ENCODE measurements at places on chromosomes 13 and 19.

- no peak for DNase-seq
These were observed 13.3 kb upstream of the LAIR2 start for GRCh38 chr19:54489341-54489740.

DNA sequence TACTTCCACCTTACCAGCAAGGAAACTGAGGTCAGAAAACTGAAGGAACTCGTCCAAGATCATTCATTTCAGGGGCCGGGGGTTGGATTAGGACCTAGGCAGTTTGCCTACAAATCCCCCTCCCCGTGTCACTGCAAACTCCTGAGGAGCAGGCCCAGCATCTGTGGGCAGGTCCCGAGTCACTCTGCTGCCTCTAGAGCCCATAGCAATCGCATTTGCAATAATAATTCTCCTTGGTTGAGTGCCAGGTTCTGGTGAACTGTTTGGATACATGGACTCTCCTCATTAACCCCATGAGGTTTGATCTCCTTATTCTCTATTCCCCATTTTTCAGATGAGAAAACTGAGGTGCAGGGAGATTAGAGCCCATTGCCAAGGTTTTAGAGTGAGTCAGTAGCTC, 903 bp downstream of the PIN1 start:
- DNase-seq, result peak; percentile 52

- DNase-seq, result no peak
These were observed 403.3 kb upstream of the ATXN8OS start for GRCh38 chr13:69704311-69704710.

- peak; percentile 13 for DNase-seq
These were observed 24.0 kb downstream of the SLC8A2 start for GRCh38 chr19:47447470-47448359.

GRCh38 chr13:59891053-59891452, 272.7 kb downstream of the DIAPH3 start:
- DNase-seq, result no peak

GRCh38 chr13:88112526-88112925, 441.4 kb downstream of the SLITRK5 start:
- no peak for DNase-seq

DNA sequence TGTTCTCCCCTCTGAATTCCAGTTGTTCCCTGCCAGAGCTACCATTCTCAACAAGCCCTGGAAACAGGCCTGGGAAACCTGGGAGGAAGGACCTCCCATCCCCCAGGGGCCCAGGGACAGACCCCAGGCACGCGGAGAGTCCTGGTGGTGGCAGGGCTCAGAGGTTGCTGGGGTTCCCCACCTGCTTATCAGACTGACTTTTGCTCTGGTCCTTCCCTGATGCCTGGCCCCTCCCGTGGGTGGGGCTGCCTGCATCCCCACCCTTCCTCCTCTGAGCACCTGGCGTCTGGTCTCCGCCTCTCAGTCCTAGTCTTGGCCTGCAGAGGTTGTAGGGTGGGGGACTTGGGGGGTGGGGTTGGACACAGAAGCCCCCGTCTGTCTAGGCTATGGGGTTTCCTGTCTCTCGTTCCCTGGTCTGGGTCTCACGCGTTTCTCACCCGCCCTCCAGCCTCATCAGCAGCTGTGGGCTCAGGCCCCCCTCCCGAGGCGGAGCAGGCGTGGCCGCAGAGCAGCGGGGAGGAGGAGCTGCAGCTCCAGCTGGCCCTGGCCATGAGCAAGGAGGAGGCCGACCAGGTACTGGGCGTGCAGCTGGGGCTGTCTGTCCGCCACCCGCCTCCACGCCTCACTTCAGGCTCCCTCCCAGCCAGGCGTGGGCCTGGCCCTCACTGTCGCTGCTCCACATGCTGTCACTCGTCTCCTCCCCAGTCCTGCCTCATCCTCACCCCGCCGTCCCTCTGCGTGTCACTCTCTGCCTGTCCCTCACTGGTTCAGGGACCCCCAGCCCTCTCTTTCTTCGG, 13.6 kb downstream of the EPN1 start:
- DNase-seq, result no peak

DNA sequence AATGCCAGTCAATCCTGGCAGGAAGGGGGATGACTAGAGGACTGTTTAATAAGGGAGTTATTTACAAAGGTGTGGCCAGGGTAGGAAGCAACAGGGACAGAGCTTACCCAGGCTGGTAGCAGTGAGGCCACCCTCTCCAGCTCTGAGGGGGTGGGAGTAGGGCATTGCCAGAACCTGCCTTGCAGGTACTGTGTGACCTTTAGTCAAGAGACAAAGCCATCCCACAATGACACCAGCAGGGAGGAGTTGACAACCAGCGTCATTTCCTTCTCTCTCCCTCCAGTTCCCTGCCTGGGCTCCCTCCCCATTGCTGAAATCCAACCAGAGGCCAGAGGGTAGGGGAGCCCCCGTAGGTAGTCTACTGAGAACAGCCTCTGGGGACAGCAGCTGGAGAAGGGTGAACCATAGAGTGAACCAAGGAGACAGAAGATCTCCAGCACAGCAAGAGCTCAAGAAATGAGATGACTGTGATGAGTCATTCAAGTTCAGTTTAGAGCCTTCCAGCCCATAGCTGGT, 33.3 kb upstream of the SPATA13 start:
- no peak for DNase-seq

DNA sequence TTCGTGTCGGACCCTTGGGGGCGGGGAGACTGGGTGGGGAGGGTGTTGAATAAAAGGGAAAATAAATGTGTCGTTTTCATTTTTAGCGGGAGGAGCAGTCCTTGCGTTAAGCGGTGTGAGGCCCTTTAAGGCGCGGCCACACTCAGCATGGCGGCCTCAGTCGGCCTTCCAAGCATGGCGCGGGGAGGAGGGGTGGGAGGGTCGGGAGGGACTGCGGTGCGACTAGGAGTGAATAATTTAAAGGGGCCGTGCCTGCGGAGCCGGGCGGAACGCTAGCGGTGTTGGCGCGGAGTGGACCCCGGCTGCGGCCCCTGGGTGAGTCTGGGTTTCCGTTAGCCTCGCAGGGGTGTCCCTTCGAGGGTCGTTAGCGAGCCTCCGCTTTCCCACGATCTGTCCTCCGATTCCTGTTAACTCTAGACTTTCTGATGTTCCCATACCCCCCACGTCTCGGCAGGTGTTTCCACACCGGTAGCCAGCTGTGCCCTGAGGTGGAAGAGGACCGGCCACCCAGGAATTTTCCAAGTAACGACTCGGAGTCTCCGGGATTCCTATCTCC, 1.5 kb upstream of the PNPLA6 start:
- DNase-seq, result peak; percentile 87

DNA sequence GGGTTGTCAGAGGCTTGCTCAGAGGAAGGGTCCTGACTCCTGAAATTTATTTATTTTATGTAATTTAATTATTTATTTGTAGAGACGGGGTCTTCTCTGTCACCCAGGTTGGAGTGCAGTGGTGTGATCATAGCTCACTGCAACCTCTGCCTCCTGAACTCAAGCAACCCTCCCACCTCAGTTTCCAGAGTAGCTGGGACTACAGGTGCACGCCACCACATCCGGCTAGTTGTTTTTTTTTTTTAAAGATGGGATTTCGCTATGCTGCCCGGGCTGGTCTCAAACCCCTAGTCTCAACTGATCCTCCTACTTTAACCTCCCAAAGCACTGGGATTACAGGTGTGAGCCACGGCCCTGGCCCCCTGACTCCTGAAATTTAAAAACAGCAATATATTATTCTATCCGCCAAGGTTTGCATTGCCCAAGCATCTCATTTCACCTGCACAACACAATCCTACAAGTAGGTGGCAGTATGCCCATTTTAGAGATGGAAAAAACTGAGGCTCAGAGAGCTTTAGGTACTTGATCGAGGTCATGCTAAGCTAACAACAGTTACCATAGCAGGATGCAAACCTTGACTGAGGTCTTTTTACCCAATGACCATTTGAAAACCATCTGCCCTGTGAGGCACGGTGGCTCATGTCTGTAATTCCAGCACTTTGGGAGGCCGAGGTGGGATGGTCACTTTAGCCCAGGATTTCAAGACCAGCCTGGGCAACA, 18.1 kb downstream of the ARHGEF18 start:
- peak; percentile 50 for DNase-seq

DNA sequence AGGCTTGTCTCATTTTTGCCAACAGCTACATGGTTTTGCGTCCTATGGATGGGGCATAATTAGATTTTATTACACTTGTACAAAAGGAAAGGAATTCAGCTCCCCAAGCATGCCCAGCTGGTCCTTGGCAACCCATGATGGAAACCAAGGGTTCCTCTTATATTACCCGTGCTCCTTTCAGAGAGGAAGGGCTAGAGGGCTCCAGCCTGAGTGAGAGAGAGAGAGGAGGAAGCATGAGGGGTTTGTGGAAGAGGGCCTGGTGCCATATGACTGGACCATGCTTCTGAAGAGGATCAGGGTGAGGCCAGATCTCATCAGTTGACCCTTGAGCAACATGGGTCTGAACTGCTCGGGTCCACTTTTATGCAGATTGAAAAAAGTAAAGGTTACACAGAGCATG, 3.5 kb upstream of the RPS9 start:
- no peak for DNase-seq

GRCh38 chr13:24678151-24678550, 2.1 kb upstream of the ATP12A start:
- DNase-seq, result no peak

GRCh38 chr13:75506018-75506417, 24.0 kb upstream of the TBC1D4 start:
- DNase-seq, result no peak

DNA sequence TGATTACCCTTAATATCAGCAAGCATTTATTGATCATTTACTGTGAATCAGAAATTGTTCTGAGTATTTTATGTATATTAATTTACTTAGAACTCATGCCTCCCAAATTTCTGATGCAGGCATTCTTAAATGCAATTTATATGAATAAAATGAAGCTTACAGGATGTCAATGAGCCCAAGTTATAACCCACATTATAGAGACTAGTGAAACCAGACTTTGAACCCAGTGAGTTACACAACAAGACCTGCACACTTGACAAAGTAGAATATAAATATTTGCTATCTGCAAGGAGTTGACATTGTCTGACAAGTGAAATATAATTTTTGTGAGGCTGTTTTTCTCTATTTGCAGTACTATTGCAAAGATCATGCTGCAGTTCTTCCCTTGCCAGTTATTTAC, 656.0 kb downstream of the GPC5 start:
- DNase-seq, result no peak

GRCh38 chr13:84940798-84941197, 858.4 kb downstream of the SLITRK6 start:
- no peak for DNase-seq

DNA sequence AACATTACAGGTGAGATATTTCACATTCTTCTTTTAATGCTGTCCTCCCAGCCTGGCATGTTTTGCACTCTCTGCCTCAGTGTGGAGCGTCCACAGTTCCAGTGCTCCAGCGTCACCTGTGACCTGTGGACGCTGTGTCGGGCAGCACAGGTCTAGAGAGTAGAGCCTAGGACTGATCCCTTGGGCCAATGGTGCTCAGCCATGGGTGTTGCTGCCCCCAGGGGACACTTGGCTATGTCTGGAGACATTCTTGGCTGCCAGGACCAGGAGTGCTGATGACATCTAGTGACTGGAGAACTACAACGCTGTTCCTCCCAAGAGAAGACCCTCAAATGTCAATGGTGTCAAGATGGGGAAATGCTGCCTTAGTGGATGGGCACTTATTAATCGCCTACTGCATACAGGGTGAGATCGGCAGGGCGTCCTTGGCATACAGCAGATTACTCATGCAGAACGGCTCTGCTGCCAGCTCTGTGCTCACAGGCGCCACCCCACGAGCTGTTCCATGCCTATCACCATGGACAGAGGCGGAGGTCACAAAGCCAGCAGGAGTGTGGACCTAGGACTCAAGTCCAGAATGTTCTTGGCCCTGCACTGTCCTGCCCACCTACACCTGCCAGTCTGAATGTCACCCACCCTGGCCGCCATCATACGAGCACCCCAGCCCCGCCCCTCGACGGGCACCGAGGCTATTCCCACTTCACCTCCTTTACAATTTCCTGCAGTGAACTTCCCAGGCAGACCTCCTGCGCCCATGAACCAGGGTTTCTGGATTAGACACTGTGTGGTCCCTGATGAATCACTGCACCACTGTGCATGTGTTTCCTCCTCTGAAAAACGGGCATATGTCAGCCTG, 13.9 kb upstream of the MADCAM1 start:
- DNase-seq, result no peak

All from fibroblast of the aortic adventitia (primary cell).